OCI-LY7 (cell line): ENCODE measurements at places on chromosomes 7 and 10. TPM values are rescaled to one million over a fixed set of nuclear protein-coding genes. Genes with fewer than 3 reads are reported as not detected.

- no peak for DNase-seq
These were observed 4.0 kb downstream of the GATA3 start for GRCh38 chr10:8058274-8059111.

DNA sequence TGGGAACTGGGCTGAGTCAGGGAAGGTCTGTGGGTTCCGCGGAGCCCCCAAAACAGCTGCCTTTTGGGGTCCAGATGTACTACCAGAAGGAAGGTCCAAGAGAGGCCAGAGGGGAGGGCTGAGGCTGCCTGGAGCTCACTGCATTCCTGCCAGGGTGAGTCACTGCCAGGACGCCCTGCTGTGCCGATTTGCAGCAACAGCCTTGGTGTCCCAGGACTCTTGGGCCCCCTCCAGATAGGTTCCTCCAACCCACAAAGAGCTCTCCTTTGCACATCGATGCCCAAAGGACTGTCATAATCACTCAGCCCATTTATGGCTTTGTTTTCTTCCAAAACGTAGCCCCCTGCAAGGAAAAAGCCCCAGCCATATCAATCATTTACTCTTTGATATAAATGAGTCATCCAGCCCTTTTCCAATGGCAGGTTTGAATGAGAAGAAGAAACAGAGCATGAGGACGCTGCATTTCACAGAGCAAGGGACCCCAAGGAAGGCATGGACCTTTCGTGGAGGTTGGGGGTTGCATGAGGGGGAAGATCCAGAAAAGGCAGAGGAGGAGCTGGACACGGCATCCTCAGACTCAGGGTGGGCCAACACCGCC lies 32.2 kb upstream of the COL13A1 start:
- DNase-seq: no peak

DNA sequence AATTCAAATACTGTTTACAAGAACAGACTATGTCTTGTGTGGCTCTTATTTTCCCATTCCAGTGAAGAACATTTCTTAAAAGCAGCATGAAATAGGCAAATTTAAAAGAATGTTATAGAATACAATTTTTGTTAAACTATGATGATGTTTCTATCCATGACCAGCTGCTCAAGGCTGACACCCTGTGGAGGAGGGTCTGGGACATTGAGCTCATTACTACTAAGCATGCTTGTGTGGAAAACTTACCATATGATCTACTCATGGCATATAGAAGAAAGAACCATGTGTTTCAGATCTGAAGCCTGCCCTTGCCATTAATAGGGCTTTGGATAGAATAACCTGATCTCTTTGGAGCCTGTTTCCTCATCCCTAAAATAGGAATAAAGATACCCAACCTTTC lies 125.0 kb downstream of the FOXP2 start:
- no peak for DNase-seq

DNA sequence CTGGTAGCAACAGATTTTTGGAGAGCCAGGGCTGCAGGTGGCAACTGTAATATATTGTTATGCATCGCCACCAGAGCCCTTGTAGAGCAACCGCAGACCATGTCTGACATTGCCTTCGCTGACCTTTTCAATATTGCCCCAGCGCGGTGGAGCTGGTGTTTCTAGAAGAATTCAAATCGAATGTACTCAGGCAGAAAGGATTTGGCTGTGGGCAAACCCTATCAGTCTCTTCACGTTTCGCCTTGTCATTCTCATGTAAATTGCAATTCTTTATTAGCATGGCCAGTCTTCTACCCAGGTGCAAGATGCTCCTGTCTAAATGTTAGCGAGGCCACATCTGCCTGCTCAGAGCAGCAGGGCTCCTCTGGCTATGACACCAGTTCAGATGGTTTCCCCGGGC lies 490.2 kb upstream of the AUTS2 start:
- DNase-seq: no peak

DNA sequence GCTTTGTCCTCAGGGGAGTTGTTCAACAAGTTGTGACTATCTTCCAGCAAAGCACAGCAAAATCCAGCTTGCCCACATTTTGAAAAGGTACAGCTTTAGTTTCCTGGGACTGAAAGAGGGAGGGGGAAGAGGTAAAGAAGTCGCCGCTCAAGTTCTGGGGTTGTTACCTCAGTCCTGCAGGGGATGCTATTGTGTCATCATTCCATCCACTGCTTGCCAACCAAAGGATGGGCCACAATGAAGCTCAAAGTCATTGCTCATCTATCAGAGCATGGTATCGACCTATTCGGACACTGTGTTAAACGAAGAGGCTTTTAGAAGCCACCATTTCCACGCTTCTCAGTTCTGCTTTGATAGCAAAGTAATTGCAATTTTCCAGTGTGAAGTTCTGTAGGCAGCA lies 34.3 kb downstream of the NPY start:
- peak; percentile 75 for DNase-seq

- no peak for DNase-seq
These were observed 68.9 kb downstream of the ZNF467 start for GRCh38 chr7:149704507-149704906.

DNA sequence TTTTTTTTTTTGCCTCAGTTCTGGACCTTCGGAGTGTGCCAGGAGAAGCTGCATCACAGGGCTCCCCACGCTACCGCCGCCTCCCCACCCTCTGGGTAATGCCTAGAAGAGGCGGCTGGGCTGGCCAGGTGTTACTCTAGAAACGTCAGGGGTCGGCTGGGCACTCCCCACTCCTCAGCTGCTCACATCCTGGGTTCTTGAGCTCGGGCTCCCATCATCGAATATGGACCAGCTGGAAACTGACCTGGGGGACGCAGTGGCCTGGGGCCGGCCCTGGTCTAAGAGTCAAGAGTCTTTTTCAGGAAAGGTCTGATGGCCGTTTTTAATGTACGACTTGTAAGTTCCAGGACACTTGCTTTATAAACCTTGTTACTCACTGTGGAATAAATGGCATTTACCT lies 326.5 kb downstream of the WDR37 start:
- no peak for DNase-seq

Gene OR2A5
- total RNA-seq: not detected in 2 replicates

Gene XPNPEP1
- 130 and 136 TPM in 2 replicates for total RNA-seq

Gene CCDC172
- total RNA-seq: not detected in 2 replicates

Gene MPP7
- total RNA-seq: 19.6 and 26.4 TPM in 2 replicates

Gene FRMD4A
- 0.17 TPM in 1 of 2 replicates, not detected in the other for total RNA-seq
